Stromal cell of bone marrow (primary cell): ENCODE measurements at places on chromosomes 6 and 20.
A peak's percentile ranks its signal among the peaks of the same experiment; 100 is the strongest.

DNA sequence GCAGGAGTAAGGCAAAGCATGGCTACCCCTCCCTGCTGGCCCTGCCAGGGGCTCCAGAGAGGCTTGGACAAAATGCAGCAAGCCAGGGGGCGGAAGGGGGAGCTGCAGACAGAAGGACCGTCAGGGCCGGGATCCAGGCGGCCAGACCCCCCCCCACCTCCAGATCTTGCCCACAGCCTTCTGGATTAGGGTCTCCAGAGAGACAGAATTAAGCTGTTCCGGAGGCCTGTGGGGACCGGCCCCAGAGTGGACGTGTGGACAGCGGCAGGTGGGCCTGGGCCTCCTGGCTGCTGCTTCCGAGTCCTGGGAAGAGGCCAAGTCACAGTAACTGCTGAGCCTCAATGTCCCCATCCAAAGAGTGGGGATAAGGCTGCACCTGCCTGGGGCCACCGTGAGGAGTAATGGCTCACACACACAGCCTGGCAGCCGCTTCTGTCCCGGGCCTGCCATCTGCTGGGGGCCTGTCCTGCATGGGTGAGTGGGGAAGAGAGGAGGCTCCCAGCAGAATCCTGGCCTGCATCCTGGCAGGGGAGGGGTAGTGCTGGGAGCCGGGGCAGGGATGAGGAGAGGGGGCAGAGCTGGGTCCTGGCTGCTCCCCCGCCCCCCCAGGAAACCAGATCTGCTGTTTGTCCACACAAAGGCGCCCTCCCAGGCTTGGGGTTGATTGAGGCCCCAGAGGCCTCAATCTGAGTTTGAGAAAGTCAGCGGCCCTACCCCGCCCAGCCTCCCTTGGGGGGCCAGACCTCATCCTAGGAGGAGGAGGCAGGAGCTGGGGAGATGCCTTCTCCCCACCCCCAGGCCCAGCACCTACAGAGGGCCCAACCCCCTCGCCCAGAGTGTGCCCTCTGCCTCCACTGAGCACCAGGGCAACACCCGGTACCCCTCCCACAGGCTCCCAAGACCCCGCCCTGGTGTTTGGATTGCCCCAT, 3.9 kb downstream of the LAMA5 start:
- DNase-seq = no peak

DNA sequence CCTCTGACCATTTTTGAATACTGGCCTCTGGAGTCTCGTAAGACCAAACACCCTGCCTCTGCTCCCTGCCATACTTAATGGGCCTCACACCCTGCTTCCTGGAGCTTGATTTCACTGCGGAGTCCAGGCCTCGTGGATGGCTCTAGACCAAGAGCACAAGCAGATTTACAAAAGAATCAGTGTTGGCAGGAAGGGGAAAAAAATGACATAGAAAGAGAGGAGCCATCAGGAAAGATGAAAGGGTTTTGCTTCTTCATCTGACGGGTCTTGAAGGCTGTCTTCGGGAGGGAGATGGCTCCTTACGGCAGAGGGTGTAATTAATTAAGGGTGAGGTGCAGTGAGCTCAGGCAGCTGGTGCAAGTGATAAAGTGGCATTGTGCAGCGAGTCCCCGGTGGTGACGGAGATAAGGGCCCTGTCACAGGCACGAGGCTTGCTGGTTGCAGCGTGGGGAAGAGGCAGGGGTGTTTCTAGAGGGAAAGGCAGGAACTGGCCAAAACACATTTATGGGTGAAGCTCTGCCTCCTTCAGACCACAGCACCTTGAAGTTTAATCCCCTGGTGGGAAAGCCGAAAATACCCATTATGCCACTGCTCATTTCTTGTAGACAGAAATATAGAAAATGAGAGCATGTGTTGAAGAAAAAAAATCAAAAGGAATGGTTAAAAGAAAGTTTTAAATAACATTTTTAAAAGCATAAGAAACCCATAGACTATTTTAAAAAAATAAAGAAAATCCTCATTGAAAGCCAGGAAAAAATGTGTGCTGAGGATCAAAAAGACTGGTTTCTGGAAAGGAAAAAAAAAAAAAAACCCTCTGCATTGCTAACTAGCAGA, 128.6 kb upstream of the LRFN2 start:
- no peak for DNase-seq

DNA sequence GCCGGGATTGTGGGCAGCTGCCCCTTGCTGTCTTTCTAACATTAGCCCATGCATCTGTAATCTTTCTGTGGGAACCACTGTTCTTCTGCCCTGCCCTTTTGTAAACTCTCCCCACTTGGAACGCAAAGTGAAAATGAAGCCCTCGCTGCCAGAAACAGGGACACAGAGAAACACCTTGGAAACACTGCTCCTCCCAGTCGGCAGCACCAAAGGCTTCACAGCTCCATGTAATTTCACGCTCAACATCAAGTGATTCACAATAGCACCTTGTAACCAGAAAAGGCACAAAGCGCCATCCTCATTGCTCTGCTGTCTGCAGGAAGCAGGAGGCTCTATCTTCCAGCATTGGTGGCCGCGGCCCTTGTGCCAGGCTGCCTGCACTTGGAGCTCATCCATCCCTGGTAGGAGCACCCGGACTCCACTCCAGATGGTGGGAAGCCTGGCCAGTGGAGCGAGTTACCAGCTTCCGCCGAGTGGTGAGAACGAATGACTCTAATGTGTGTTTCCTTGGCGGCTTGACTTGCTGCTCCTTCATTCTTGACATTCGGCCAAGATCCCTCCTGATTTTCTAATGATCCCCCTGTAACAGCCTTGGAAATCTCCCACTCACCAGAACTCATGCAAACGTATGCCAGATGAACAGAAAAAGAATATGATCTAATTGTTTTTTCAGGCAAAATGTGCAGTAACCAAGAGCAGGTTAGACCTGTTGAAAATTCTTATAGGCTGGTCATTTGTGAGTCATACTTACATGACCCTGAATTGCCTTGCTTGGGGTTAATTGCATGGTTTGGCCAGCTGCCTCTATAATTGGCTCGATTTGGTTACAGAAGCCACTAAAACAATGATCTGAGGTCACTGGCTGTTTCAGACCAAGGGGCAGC, 169.1 kb upstream of the CDYL start:
- peak; percentile 87 for DNase-seq

- no peak for DNase-seq
Measured at GRCh38 chr20:51491393-51491792, 51.1 kb downstream of the NFATC2 start.

DNA sequence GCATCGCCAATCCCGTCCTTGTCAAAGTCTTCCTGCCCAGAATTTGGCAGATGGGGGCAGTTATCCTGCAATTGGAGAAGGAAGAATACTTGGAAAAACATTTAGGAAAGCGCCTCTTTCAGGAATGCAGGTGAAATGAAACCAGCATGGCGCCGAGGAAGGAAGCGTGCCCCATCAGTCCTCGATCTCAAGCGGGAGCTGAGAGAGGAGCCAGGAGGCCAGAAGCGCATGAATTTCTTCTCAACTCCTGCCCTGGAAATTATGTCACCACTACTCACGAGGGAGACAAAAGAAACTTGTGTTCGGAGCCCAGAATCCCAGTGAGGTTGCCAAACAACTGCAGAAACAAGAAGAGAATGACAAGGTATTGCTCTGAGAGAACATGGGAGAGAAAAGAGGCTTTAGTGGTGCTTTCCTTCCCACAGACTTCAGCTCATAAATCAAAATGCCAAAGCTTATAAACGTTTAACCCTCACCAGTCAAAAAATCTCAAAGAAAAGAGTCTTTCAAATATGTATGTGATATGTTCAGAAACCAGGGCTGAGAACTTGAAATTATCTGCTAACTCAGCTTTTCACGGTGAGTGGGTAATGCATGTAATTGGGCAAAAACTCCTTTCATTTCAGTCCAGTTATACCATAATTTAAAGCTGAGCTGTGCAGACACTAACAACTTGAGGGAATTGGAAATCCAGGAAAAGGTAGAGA, 23.9 kb downstream of the THBS2 start:
- DNase-seq = no peak

DNA sequence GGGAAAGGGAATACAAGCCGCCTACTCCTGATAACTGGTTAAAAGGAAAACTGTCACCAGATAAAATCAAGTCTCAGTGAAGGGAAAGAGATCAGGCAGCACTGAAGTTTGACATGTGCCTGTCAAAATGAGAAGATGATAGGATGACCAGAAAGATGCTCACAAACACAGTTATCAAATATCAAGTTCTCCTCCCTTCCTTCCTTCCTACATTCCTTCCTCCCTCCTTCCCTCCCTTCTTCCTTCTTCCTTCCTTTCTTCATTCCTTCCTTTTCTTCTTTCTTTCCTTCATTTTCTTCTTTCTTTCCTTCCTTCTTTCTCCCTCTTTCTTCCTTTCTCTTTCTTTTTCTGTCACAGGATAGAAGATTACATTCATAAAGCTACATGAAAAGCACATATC, 55.2 kb downstream of the MYB start:
- DNase-seq = no peak

DNA sequence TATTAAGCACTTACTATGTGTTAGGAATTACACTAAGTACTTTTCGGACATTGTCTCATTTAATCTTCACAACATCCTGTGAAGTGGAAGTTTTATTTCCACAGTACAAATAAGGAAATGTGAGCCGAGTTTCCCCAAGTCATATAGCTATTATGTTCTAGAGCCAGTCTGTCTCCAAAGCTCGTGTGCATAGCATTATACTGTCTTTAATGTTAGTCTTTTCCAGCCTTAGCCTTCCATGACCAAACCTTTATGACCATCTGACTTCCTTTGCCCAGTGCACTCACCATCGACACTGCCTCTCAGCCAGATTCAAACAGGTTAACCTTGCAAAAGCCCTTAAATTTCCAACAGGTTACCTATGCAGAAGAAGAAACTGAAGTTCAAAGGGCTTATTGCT, 55.7 kb downstream of the PKIB start:
- no peak for DNase-seq

DNA sequence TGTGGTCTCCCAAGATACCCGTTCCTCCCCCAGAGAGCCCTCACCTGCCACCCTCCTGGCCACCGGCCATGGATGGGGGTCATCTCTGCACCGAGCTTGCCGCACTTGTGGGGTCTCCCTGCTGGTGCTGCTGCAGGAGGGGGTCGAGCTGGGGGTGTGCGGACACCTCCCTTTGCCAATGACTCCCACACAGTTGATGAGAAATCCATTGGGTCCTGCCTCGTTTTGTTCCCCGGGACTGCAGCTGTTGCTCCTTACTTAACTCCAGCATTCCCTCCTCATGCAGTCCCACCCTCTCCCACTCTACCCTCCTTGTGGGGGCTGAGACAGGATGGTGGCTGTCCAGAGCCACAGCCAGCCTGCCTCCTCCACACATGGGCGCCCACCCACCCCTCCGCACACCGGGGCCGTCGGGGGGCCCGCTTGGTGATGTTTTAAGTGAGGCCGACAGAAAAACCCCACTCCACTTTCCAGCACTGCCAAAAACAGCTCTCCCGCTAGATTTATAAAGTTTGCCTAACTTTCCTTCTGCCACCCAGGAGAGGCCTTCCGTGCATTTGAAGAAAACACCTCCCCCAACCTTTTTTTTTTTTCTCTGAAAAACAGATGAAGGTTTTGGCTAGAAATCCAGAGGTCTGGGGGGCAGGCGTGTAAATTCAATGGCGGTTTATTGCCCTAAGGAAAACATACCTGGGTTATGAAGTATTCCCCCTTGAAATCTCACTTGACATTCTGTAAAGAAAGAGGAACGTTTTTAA, 53.5 kb upstream of the APCDD1L start:
- no peak for DNase-seq

- DNase-seq = peak; percentile 65
Measured at GRCh38 chr6:131858765-131859415, 51.1 kb downstream of the ENPP1 start.

DNA sequence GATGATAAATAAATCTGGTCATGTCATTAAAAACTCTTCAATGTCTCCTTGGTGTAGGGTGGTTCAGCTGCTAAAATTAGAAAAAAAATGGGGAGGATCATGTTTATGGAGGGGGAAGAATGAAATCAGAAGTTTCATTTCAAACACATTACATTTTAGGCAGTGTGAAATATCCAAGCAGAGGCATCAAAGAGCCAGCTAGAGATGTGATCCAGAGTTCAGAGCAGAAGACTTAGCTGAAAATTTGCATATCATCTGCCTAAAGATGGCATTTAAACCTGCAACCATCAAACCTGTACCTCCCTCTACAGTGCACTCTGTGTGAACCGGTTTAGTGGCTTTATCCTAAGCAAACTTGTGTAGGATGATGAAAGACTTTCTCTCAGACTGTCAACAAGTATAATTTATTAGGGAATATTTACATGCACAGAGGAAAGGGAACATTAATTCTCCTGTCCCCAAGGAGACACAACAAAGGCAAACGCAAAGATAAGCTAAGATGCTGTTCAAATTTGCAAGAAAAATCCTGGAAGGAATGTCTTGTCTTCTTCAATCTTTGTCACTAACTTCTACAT, 84.8 kb upstream of the PLEKHG1 start:
- no peak for DNase-seq

DNA sequence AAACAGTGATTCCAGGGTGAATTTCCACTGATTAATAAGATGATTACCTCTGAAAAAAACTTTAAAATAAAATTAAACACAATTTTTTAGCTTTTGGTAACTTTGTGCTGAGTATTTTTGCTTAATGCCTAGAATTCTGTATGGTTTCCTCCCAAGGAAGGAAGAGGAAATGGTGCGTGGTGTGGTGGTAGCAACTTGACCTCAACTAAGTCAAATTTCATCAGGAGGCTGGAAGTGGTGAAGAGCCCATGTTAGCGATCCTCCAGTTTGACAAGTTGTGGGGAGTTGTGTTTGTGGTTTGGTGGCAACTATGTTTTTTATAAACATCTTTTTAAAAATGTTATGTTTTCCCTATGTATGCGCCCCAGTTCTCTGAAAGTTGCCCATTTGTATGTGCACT, 5.0 kb upstream of the RTF2 start:
- DNase-seq = no peak

- no peak for DNase-seq
Measured at GRCh38 chr20:62310757-62311121, 7.9 kb downstream of the ADRM1 start.

GRCh38 chr6:18920701-18921100, 533.6 kb downstream of the RNF144B start:
- DNase-seq = no peak

DNA sequence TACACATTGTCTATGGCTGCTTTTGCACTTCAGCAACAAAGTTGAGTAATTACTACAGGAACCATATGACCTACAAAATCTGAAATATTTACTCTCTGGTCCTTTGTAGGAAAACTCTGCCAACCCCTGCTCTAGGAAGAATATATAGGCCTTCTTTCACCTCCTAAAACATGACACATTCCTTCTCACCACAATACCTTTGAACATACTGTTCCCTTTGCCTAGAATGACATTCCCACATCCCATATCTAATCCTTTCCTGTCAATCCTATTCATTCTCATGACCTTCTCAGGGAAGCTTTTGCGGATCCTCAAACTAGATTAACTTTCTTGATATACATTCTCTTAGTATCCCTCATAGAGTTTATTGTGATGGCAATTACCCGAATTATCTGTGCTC, 18.0 kb upstream of the NCOA6 start:
- DNase-seq = no peak
